Adrenal gland (tissue), 19 donors: ENCODE measurements at places on chromosomes 7 and 10.

DNA sequence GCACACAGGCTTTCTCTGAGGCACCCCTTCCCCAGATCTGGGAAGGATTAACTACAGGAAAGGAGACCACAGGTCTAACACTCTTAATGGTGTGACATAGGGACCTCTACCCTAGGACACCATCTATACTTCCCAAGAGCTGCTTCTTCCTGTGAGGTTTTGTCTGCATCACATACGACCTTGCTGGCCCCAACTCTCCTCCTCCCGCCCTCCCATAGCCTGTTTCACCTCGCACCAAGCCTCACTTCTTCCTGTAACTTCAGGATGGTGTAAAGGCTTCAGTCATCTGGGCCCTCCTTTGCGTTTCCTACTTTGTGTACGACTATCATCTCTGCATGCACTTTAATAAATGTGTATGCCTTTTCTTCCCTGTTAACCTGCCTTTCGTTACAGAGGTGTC, 274.3 kb downstream of the KLF6 start:
- no peak for DNase-seq

DNA sequence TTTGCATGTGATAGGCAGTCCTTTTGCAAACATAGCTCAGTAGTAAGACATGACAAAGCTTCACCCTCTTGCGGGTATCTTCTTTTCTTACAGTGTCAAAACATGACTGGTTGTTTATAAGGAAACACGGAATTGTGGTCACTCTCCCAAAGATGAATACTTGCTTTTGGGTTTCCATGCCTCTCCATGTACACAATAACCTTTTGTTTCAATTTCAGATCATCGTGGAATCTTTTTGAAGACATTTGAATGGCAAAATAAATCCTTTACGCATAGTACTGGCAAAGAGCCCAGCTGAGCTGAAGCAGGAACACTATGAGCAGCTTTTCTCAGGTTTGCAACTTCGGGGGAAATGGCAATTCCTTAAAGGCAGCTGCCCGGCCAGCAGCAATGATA, 156.8 kb upstream of the FRMD4A start:
- no peak for DNase-seq

- DNase-seq: peak; percentile 74
Measured at GRCh38 chr10:124864421-124865193, 63.0 kb downstream of the ABRAXAS2 start.

GRCh38 chr7:5827755-5828154, 46.3 kb upstream of the RNF216 start:
- peak; percentile 20 for DNase-seq

- DNase-seq: peak; percentile 85
Measured at GRCh38 chr10:102009801-102010425, 46.1 kb downstream of the ARMH3 start.
